Chondrocyte (in vitro differentiated cells): ENCODE measurements at places on chromosomes 1 and 21.

DNA sequence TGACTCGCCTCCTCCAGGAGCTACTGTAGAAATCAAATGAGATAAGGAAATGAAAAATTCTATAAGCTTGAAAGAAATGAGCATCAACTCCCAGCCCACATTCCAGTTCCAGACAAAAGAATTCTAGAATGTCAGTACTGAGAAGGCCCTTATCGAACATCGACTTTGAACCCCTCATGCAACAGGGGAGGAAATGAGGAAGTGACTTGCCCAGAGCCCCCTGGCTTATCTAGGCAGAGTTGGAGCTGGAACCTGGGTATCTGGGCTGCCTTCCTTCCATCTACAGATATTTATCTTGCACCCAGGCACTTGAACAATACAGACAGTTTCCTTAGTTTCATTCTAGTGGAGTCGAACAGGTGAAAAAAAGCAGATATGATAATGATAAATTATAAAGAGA is 22.3 kb downstream of the MECR start:
- DNase-seq: no peak

- DNase-seq: no peak
Observed at GRCh38 chr1:117425050-117425734, 57.9 kb downstream of the MAN1A2 start.

- no peak for DNase-seq
Observed at GRCh38 chr1:245648749-245649522, 494.2 kb downstream of the KIF26B start.

- DNase-seq: no peak
Observed at GRCh38 chr1:207284209-207284897, 37.1 kb upstream of the CD55 start.

- no peak for DNase-seq
Observed at GRCh38 chr1:168235548-168235885, 9.7 kb downstream of the SFT2D2 start.

DNA sequence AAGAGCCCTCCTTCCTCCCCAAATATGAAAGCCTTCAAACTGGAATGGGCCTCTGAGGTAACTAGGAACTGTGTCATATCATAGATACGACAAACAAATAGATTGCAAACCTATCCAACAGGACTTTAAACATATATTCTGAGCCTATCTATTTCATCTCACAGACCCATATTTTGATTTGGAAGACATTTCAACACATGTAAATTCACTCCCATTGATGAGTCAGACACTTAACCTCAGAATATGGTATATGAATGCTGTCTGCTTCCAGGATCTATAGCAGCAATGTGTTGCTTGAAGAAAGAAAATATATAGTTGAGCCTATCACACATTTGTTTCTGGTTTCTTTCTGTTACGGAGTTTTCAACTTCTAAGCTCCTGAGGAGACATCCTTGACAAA is 221.9 kb upstream of the SAMSN1 start:
- DNase-seq: no peak

- no peak for DNase-seq
Observed at GRCh38 chr1:230808281-230808872, 59.9 kb downstream of the C1orf198 start.

GRCh38 chr1:160258177-160258798 is 4.1 kb downstream of the DCAF8 start:
- DNase-seq: no peak

- no peak for DNase-seq
Observed at GRCh38 chr1:207034208-207034607, 1.7 kb upstream of the C1orf116 start.

- DNase-seq: peak; percentile 94
Observed at GRCh38 chr1:1419813-1420653, 1.0 kb downstream of the ANKRD65 start.

DNA sequence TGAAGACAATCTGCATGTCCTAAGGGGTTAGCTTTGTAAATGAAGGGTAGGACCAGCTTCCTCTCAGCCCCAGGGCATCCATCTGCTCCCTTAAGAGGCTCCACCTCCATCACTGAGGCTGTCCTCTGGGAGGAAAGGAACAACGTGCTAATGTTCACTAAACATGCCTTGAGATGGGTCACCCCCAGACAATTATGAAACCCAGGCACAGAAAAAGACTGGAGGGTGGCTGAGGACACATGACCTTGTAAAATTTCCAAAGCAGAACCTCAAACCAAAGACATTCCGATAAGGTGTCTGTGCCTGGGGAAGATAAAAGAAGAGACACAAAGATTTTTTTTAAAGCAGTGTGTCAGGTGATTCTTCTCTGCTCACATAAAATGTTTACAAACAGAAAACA is 37.6 kb upstream of the ZNF124 start:
- DNase-seq: no peak

DNA sequence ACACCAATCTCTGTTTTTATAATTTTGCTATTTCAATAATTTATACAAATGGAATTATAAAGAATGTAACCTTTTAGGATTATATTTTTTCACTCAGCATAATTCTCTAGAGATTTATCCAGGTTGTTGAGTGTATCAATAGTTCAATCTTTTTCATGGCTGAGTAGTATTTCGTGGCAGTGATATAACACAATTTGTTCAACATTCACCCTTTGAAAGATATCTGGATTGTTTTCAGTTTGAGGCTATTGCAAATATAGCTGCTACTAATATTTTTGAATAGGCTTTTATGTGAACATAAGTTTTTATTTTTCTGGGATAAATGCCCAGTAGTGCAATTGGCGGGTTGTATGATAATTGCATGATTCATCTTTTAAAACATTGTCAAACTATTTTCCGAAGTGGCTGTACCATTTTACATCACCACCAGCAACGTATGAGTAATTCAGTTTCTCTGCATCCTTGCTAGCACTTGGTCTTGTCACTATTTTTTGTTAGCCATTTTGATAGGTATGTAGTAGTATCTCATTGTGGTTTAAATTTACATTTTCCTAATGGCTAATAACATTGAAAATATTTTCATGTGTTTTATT is 55.6 kb upstream of the ABCD3 start:
- no peak for DNase-seq

- DNase-seq: no peak
Observed at GRCh38 chr1:6205849-6206519, at the start of gene RNF207. Gene RNF207, plus strand, starts transcription at chr1:6206119. Its CDS starts 417 bp downstream, at chr1:6206536.

- no peak for DNase-seq
Observed at GRCh38 chr1:11455967-11456570, 22.9 kb upstream of the DISP3 start.

DNA sequence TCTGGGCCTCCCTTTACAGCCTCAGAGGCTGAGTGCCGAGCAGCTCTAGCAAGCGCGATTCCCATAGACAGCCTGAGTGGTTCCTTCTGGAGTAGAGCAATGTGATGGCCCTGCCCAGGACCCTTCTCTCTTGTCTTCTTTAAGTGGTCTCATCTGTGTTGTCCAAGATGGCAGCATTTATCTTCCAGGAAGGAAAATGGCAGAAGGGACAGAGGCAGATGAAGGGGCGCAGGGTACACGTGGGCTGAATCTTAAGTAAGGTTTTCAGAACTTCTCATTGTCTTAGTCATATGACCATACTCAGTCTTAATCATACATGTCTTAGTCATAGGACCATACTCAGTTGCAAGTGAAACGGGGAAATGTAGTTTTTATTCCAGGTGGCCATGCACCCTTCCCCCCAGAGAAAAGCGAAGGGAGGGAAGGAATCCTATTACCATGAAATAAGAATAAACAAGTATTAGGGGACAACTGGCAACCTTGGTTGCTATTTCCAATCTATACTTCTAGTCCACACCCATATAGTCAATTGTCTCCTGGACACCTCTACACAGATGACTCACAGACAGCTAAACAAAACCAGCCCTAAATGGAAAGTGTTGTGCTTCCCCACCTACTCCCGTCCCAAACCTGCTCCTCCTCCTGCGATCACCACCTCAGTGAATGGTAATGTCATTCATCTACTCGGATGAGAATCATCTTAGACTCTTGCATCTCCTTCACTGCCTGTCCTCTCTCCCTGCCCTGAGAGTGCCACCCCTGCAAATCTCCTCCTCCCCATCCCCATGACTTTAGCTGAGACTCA is 13.3 kb downstream of the OVAAL start:
- no peak for DNase-seq

- no peak for DNase-seq
Observed at GRCh38 chr1:24498589-24498988, 4.0 kb upstream of the RCAN3 start.

DNA sequence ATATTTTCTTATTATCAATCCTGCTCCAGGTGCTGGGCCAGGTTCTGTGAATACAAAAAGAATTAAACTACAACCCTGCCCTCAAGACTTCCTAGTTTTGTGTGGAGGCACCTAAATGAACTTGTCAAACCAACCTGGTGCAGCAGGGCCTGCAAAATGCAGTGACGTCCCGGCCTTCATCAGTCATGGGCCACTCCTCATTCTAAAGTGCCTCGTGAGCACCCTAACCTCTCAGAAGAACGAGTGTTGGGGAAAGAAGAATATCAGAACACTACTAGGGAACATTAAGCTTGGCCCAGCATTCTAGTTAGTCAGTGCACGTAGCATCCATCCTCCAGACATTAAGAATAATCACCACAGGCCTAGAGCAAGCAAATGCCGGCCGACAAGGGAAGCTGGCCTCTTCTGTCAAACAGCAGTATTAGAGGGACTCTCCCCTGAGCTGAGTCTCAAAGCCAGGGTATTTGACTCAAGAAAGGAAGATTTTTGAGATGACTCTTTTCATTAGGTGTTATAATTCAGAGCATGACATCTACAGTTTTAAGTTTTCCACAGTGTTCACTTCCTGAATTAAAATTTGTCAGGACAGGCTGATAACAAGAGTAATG is 137.9 kb downstream of the SLC45A1 start:
- DNase-seq: no peak

- no peak for DNase-seq
Observed at GRCh38 chr1:107047602-107048001, 8.9 kb upstream of the PRMT6 start.

GRCh38 chr1:155218854-155219591 is 10.5 kb downstream of the MTX1 start:
- no peak for DNase-seq

GRCh38 chr21:26236281-26236680 is 65.7 kb upstream of the APP start:
- no peak for DNase-seq

DNA sequence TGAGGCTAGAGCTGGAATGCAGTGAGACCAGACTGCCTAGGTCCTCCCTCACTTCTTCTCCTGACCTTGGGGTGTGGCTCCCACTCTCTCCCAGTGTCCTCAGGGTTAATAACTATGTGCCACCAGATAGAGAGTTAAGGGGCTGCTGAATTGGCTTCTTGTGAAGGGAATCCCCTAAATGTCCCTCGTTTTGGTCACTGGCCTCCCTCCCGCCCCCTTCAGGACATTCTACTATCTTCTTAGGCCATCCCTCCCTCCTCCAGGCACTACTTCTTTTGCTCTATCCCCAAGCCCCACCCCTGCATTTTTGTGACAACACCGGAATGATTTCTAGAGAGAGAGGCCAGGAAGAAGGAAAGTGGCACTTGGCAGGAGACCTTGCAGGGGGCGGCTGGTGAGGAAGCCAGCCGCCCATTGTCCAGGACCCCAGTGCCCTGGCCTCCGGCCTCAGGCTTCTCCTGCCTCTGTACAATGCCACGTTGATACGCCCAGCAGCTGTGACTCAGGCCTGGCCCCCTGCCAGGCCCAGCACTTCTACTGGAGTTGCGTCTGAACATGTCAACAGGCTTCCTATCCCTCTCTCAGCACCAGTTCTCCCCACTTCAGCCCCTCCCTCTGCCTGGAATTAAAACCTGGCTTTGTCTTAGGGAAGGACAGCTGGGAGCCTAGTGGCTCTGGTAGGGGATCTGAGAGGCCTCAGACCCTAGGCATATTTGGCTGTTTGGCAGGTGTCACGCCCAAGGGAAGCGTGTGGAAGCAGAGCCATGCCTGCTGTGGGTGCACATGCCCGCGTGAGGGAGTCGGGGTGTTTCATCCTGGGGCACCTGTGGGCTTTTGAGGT is 9.1 kb downstream of the LMNA start:
- DNase-seq: no peak

- no peak for DNase-seq
Observed at GRCh38 chr1:6794164-6794563, 8.9 kb downstream of the CAMTA1 start.

- DNase-seq: no peak
Observed at GRCh38 chr1:51157395-51157794, 55.4 kb downstream of the C1orf185 start.

DNA sequence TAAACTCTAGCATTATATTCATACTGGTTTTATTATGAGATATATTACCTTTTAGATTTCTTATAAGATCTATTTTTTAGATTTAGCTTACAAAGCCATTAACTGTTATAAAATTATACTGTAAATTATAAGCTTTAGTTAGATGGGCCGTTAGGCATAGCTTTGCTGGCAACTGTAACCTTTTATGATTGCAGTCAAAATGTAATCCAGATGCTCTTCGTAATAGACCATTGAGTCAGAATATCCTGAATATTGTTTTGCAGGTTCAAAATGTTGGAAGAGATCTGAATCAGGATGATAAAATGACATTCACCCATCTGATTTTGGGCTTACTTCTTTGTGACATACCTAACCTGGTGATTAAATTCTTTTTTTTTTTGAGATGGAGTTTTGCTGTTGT is 20.9 kb downstream of the ITSN1 start:
- no peak for DNase-seq

- no peak for DNase-seq
Observed at GRCh38 chr1:31568895-31569595, 7.3 kb upstream of the TINAGL1 start.

DNA sequence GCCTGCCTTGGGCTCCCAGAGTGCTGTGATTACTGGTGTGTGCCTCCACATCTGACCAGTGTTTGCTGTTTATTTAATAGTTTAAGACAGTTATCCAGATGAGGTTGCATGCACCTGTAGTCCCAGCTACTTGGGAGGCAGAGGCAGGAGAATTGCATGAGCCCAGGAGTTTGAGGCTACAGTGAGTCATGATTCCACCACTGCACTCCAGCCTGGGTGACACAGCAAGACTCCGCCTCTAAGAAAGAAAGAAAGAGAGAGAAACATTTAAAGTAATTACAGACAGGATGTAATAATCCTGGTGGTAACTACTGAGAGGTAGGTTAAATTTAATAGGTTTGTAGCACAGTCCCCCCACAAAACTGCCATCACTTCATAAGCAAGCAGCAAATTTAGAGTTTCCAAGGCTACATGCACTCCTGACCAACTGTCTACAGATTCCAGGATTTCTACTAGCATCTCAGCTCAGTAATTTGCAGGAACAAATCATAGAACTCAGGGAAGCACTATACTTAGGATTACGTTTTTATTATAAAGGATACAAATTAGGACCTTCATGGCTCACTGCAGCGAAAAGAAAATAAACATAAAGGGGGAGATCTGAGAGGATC is 89.6 kb downstream of the PKN2 start:
- DNase-seq: no peak

GRCh38 chr1:75742047-75742625 is 17.6 kb downstream of the ACADM start:
- DNase-seq: no peak

- no peak for DNase-seq
Observed at GRCh38 chr1:224042557-224043118, 71.3 kb upstream of the FBXO28 start.
